ENCODE measurements at places on chromosomes 4 and X. TPM values are rescaled to one million over a fixed set of nuclear protein-coding genes. Genes with fewer than 3 reads are reported as not detected.

DNA sequence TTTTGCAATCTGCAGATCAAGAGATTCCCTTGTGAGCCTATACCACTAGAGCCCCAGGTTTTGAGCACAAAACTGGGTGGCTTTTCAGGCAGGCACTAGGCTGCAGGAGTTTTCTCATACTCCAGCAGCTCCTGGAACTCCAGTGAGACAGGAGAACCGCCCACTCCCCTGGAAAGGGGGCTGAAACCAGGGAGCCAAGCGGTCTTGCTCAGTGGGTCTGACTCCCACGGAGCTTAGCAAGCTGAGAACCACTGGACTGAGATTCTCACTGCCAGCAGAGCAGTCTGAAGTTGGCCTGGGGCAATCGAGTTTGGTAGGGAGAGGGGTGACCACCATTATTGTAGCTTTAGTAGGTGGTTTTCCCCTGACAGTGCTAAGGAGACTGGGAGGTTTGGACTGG lies 313.8 kb upstream of the TEX13C start:
- no peak for DNase-seq

DNA sequence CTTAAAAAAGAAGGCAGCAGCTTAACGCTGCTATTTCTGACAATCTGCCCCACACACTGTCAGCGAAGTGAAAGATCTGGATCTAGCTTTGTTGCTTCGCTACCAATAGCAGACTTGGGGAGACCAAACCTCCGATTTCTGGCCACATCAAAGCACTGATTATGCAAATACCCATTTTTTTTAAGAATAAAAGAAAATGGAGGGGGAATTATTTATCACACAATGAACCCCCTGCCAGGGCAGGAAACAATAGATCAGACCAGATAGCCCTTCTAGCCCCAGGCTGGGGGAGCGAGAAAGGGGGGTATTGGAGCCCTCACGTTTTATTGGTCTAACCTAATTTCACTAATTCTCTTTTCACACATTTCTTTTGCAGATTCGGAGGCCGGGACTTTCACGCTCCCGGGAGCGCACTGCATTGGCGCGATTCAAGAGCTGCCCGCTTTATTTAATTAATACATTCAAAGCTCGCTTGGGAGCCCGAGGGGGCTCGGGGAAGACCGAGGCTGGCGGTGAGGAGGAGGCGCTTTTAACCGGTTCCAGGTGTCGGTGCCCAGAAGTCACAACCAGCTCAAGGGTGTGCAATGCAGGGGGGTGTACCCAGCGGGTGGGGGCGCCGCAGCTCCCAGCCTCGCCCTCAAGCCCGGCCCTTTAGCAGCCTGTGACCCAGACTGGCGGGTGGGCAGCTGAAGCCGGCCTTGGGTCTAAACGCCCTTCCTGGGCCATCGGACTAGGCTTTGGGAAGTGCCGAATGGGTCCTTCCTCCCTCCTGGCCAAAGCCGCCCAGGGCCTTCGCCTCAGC lies 5.5 kb downstream of the NEUROG2 start:
- DNase-seq = no peak

- DNase-seq = no peak
Observed at GRCh38 chr4:158314756-158315487, 104.6 kb downstream of the TMEM144 start.

Gene MAGEA1
- 31.6 TPM for total RNA-seq

DNA sequence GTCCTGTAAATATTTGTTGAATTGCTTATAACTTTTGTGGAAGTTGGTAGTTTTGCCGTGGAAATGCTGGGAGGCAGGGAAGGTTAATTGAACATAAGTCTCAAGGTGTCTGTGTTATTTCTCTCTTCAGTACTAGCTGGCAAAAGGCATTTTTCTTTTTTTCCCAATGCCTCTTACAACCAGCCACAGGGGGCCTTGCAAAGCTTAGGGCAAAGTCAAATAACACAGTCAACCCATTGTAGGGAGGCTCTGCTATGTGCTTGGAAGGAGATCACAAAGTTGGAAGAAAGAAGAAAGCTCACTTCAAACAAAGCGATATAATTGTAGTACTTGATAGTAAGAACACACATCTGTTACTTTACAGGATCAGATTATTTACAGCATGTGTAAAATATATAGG lies 802.6 kb downstream of the PDHA2 start:
- DNase-seq = no peak

Gene TMSB15A
- not detected for total RNA-seq

- no peak for DNase-seq
Observed at GRCh38 chrX:63718010-63718694, 66.9 kb downstream of the ARHGEF9 start.

DNA sequence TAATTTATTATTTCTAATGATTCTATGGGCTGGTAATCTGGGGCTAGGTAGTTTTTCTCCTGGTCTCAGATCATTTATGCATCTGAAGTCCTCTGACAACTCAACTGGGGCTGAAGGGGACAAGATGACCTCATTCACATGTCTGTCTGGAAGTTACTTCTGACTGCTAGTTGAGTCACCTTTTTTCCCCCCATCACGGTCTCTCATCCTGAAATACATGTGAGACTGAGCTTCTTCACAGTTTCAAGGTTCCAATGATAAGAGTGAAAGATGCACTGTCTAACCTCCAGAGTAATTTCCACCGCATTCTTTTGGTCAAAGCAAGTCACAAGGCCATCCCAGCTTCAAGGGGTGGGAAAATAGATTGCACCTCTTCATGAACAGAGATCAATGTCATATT lies 356.7 kb upstream of the RPS6KA3 start:
- DNase-seq = no peak

Gene RHOXF1
- not detected for total RNA-seq

DNA sequence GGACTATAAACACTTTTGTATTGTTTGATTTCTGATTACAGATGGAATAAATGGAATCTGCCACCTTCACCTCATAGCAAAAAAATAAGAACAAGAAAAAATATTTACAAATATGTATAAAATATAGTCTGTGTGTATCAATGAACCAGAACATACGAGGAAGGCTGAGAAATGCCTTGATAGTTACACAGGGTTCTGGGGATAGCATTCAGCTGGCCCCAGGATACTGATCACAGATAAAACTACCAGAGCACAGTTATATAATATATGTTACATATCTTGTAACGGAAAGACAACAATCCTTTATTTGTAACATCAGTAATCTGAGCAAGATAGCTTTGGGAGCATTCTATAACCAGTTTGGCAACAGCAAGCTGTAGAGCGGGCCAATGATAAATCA lies 1075.1 kb upstream of the GRID2 start:
- no peak for DNase-seq

DNA sequence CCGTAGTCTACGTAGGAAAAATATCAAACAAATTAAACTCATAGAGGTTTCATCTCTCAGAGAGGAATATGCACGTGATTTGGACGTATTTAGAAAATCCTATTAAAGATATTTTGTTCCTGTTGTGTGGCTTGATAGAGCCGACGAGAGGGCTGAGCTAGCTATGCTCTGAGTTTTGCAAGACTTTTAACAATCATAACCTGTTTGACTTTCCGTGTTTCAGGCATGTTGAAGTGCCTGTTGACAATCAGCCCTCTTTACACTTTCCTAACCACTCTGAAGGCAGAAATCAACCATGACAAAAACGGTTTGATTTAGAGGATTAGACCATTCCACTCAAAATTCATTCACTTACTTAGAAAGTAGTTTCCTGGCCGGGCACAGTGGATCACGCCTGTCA lies 297.3 kb downstream of the ASMT start:
- DNase-seq = no peak

DNA sequence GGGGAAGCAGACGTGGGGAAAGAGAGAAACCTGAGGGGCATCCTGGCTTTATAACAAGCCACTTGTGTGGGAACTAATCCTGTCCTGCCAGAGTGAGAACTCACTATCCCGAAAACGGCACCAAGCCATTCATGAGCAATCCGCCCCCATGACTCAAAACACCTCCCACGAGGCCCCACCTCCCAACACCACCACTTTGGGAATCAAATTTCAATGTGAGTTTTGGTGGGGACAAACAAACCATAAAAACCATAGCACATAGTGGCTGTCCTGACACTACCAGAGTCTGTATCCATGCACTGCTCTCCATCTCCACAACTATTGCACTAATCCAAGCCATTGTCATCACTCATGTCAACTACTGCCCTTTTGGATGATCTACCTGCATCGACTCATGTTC lies 28.5 kb upstream of the SEPTIN6 start:
- DNase-seq = no peak

DNA sequence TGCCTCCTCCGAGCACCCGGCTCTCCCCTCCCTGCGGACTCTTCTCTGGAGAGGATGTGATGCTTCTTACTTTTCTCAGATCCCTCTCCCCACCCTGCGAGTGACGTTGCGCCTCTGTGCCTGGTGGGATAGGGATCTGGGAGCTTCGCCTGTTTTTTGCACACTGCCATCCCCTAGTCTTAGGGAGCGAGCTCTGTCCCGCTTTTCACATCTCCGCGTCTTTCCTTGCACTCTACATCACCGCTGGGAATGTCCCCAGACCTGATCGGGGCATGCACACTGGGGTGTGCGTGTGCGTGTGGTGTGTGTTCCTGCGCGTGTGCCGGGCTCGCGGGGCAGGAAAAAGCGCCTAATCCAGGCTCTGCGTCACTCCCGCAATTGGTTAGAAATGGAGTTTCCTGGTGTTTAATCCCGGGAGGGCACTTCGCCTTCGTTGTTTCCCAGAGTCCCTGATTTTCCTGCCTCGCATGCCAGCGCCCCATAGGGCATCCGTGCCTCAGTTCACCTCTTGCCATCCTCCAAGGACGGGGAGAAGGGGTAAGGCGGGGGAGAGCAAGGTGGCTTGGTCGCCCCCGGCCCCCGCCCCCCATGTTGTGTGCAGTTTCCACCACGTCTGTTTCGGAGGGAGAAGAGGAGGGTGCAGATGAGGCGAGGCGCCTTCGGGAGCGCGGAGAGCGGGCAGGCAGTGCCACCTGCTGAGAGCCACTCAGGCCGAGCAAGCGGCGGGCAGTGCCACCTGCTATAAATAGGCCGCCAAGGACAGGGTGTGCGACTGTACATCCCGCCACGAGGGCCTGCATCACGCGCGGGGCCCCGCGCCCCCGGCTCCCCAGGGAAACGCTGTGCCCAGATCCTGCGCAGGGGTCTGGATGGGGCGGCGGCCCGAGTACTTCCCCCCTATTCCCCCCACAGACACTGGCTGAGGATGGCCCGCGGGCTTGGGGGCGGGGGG lies 759 bp upstream of the TBC1D1 start:
- no peak for DNase-seq

- no peak for DNase-seq
Observed at GRCh38 chr4:38752372-38752940, 30.3 kb downstream of the TLR10 start.

DNA sequence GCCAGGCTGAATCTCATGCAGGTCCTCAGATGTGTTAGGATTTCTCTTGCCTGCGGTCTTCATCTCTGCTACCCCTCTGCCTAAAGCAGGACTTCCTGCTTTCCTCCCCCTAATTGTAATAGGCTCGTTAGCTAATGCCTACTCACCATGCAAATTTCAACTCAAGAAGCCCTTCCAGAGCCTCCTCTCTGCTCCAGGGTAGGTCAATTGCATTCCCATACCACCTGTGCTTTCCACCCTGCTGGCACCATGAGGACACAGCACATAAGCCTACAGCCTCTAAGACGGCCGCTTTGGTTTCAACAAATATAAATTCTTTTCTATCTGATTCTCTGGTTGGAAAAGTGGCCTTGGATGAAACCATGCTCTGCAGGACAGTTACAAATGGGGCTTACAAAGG lies 93.9 kb downstream of the QDPR start:
- no peak for DNase-seq

GRCh38 chr4:55346851-55347255 lies 811 bp downstream of the SRD5A3 start:
- no peak for DNase-seq

DNA sequence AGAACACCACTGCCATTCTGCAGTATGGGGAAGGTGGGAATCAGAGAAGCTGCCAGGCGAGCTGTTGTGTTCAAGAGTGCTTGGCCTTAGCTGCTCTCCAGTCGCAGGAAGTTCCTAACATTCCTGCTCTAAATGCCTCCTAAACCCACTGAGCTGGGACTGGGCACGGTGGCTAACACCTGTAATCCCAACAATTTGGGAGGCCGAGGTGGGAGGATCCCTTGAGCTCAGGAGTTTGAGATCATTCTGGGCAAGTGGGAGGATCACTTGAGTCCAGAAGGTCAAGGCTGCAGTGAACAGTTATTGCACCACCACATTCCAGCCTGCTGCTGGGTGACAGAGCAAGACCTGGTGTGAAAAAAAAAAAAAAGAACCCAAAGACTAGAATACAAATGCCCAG lies 690.3 kb upstream of the FAM241A start:
- DNase-seq = no peak

Gene ATXN3L
- not detected for total RNA-seq

GRCh38 chr4:27055221-27055760 lies 194.7 kb downstream of the STIM2 start:
- no peak for DNase-seq

DNA sequence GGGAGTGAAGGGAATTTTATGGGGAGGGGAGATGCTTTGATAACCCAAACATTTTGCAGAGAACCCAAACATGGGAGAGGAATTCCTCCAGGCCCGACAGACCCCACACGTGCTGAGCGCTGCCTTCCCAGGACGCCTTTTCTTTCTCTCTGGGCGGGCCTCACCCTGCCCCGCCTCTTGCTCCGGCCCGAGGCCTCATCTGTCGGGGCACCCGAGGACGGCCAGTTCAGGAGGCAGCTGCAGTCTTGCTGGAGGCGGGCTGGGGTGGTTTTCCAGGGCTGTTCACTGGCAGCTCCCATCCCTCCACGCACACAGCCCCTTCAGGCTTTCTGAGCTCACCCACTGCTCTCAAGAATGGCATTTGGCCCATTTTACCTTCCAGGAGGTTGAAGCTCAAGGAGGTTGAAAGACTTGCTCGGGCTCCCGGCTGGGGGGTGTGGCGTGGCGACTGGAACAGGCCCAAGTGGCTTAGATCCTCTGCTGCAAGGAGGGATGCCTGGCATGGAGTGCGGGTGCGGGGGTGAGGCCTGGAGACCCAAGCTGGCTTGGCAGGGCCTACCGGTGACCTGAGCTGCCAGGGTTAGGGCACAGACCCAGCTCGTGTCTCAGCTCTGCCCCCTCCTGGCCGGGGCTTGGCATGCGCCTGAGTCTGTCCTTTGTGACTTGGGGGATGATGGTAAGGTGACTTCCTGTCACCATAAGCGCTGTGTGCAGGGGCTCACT lies 99.2 kb downstream of the PSAPL1 start:
- DNase-seq = peak; percentile 93

- DNase-seq = peak; percentile 75
Observed at GRCh38 chr4:83905952-83906351, 370.0 kb downstream of the GPAT3 start.

DNA sequence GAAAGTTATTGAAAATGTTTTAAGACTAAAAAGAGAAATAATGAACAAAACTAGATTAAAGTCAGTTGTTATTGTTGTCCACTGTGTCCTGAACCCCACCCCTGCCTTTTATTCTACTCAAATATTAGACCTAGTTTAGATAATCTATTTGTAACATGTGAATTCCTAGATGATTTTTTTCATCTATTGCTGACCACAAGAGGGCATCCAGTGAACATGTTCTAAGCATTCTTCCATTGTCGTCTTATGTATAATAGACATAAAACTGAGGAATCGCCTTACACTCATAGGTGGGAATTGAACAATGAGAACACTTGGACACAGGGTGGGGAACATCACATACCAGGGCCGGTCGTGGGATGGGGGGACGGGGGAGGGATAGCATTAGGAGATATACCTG lies 36.4 kb upstream of the HPRT1 start:
- peak; percentile 64 for DNase-seq

Data from Karpas-422 (cell line).